ENCODE measurements at places on chromosomes 4 and X.

DNA sequence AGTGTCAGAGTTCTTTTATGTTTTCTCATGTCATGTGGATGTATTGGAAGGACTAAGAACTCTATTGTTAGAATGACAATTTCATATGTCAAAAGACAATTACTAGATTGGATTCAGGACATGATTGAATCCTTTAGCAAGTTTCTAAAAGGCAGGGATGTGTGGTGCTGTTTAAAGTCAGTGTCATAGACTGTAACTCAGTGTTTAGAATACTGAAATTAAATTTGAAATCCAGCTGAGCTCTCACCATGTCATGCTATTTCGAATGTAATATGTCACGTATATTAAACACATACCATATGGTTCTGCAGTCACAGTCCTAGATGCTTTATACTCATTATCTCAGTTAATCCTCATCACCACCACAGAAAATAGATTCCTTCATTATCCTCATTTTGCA, 7.8 kb downstream of the GUCY1B1 start:
- DNase-seq: no peak

- no peak for DNase-seq
These were observed 32.5 kb downstream of the SLC10A6 start for GRCh38 chr4:86816501-86817273.

DNA sequence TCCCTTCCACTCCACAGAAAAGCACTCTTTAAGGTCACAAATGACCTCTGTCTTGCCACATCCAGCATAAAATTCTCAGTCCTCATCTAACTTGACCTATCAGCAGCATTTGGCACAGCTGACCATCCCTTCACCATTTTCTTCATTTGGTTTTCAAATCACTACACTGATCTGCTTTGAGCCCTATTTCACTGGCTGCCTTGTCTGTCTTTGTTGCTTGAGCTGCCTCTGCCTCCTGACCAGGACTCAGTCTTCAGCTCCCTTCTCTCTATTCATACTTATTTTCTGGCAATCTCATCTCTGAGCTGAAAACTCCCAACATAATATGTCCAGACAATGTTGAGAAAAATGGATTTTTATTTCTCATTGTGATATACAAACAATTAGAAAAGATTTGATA, 27.7 kb upstream of the PDE5A start:
- DNase-seq: no peak

DNA sequence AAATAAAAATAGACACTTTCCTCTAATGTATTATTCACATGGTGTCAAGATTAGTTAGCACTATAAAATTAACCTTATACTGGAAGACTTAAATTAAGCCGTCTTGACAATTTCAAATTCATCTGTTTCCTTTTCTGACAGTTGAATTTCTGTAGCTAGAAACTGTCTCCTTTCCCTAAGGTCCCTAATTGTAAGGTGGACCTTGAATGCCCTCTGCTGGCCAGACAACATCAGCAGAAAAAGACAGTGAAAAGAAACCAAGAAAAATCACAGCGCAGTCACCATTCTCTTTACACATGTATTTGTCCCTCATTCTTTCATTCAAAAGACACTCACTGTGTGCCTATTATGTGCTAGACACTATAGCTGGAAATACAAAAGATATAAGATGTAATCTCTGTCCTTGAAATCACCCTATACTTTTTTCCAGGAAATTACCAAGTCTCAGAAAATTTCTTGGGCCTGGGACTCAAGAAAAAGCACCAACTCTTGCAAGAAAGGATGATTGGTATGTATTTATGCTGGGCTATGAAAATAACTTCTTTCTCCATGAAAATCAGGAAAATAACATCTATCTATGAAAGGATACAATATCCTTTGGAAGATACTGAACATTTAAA, 32.7 kb upstream of the AMBN start:
- DNase-seq: peak; percentile 34

DNA sequence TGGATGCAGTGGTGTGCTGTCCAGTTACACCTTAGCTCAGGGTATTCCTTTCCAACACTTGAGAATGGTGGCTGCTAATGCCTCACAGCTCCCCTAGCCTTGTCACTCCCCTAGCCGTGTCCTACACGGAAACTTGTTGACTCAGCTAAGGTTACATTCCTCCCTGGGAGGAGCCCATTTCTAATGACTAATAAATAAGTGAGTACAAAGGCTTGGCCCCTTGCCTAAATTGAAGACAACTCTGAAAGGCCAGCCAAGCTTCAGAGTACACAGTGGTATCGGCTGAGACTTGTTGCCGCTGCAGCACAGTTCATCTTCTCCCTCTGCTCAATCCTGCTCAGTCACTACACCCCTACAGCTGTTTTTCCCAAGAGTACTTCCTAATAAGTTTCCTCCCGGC, 21.2 kb upstream of the SLC25A31 start:
- peak; percentile 97 for DNase-seq

- DNase-seq: peak; percentile 40
These were observed 46.9 kb upstream of the SLC25A4 start for GRCh38 chr4:185096032-185096653.

GRCh38 chr4:76703123-76703490, 194.8 kb downstream of the SOWAHB start:
- no peak for DNase-seq

GRCh38 chrX:9466124-9466495, 1.3 kb downstream of the TBL1X start:
- no peak for DNase-seq

- DNase-seq: no peak
These were observed 295.2 kb upstream of the IGFBP7 start for GRCh38 chr4:57405359-57405758.

- DNase-seq: no peak
These were observed 20.8 kb downstream of the GPM6A start for GRCh38 chr4:175791221-175791620.

DNA sequence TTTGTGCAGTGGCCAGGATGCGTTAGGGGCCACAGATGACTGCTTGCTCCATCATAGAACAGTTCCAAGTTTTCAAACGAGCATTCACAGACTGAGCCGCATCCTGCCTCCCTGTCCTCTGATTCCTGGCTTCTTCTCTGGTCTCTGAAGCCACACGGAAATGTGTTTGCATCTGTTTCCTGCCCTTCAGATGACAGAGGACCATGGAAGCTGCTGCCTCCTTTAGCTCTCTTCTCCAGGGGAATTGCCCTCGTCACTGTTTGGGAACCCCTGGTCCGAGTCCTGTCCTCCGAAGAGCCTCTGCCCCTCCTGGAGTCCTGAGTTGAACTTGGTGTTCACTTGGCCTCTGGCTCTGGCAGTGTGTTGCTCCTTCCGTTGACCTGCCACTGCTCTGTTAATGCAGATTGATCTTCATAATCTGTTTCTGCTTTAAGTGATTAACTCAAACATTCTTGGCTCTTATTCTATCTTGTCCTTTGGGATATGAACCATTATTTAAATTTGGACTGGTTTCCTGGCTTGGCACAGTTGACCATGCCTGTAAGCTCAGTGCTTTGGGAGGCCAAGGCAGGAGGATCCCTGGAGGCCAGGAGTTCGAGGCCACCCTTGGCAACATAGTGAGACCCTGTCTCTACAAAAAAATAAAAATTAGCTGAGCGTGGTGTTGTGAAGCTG, 96.0 kb downstream of the PTTG2 start:
- DNase-seq: no peak

- no peak for DNase-seq
These were observed 221.8 kb downstream of the KIT start for GRCh38 chr4:54879576-54879975.

GRCh38 chrX:41556958-41557357, 109.8 kb downstream of the NYX start:
- no peak for DNase-seq

DNA sequence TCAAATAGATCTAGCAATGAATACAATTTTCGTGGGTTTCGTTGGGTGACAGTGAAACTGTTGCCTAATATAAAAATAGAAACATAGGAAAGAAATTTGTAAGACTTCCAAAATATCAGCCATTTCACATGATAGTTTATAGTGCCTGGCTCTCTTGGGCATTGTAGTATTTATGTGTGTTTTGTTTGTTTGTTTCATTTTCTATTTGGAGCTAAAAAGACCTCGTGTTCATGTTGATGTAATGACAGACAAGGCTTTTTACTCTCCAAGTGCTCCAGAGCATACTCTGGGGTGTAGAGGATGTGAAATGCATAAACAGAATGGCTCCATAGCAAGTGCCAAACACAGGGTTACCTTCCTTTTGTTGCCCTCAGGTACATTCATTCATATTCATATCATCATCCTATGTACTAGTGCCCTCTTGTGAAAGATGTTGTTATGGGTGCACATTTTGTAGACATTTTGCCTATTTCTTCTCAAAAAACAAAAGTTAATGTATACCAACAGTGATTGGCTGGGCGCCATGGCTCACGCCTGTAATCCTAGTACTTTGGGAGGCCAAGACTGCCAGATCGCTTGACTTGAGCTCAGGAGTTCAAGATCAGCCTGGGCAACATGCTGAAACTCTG, 100.7 kb upstream of the AMOT start:
- DNase-seq: no peak

- no peak for DNase-seq
These were observed 98.5 kb downstream of the RAP1GDS1 start for GRCh38 chr4:98359646-98360045.

DNA sequence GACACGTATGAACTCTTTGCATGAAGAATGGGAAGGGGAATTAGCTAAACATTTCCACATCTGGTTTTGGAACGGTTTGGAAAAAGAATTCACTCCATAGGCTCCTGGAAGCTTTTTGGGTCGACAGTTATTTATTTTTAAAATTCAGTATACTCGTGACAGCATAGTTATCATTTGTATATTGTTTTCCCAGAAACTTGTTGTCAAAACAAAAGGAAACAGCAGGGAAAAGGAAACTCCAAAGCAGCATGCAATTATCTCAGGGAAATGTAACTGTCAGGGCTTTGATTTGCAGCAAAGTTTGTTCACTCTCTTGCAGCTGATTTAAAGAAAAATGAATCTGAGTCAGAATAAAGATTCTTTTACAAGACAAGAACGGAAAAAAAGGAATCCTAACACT, 86.5 kb downstream of the PLAC1 start:
- DNase-seq: no peak

DNA sequence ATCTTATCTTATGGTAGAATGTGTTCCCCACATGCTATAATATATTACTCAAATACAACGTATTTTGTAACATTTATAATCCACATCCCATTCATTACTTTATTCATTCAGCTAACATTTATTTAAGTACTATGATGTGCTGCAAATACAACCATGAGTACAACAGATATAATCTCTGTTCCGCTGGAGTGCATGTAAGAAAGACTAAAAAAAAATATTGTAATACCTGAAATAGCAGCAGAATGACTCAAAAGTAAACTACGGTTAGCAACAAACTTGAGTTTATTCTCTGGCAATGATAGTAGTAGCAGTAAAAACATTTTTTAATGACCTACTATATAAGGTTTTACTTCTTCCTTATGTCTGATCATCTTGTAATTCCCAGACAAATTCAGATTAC, 1776.3 kb downstream of the STIM2 start:
- no peak for DNase-seq

GRCh38 chr4:114264877-114265291, 285.4 kb upstream of the ARSJ start:
- no peak for DNase-seq

DNA sequence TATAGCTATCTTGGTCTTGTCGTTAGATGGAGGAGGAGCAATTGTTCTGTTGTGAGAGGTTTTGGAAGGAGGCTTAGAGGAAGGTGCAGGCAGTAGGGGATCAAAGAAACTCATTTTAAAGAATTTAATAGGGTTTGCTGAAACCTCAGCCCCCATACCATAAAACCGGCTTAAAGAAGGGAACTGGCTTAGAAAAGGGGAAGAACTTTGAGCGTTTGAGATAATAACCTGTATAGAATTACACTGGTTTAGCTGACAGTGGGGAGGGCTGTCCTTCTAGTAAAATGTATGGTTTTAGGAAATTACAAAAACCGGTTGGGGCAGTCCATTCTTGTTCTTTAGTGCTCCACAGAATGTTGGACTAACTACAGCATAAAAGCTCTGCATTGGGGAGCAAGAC, 128.1 kb downstream of the KDM6A start:
- DNase-seq: no peak

DNA sequence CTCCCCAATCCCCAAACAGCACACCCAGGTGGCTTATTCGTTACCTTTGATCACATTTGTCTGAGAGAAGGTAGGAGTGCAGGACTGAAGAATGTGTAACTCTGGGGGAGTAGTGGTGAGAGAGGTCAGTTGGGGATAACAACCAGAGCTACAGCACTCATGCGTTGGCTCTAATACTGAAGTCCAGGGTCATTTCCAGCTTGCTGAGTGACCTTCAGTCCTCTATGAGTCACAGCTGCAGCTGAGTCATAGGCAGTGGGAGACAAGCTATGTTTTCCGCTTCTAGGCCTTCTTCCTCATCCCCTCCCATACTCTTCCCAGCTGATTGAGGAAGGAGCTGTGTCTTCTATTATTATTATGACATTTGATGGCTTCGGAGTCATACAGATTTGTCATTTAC, 31.6 kb upstream of the CT47C1 start:
- DNase-seq: no peak

GRCh38 chr4:15557786-15558550, 88.3 kb downstream of the CC2D2A start:
- DNase-seq: no peak
